ENCODE measurements at places on chromosomes 11 and 22.

DNA sequence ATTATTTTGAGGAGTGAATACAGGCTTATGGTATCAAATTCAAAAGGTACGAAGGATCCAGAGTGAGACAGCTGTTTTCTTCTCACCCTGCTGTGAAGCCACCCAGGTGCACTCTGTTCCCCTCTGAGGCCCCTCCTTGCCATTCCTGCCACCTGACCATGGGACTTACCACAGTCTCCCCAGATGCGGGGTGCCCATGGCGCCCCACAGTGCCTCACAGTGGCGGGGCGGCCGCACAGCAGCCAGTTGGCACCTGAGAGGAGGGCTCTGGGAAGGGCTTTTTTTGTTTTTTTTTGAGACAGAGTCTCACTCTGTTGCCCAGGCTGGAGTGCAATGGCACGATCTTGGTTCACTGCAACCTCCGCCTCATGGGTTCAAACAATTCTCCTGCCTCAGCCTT is 151.7 kb downstream of the CEP164 start:
- no peak for DNase-seq

DNA sequence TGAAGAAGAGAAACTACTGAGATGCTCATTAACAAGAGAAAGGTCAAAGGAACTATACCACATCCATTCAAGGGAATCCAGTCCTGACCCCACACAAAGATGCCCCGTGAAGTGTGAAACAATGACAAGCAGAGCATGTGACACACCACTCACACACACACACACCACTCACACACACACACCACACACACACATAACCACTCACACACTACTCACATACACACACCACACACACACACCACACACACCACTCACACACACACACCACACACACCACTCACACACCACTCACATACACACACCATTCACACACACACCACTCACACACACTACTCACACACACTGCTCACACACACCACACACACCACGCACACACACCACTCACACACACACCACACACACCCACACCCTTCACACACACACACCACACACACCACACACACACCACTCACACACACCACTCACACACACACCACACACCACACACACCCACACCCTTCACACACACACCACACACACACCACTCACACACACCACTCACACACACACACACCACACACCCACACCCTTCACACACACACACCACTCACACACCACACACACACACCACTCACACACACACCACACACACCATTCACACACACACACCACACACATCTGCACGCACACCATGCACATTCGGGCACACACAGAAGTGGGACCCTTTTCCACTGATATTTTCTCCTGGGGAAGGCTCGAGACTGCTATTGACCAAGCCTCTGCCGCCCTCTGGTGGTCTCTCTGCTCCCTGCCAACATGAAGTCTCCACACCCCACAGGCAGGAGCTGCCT is 32.0 kb upstream of the COMT start:
- DNase-seq = peak; percentile 68

- DNase-seq = peak; percentile 36
Measured at GRCh38 chr11:33735271-33736147, 714 bp downstream of the CD59 start.

- DNase-seq = peak; percentile 86
Measured at GRCh38 chr11:96012086-96012824, 88.3 kb upstream of the MTMR2 start.

DNA sequence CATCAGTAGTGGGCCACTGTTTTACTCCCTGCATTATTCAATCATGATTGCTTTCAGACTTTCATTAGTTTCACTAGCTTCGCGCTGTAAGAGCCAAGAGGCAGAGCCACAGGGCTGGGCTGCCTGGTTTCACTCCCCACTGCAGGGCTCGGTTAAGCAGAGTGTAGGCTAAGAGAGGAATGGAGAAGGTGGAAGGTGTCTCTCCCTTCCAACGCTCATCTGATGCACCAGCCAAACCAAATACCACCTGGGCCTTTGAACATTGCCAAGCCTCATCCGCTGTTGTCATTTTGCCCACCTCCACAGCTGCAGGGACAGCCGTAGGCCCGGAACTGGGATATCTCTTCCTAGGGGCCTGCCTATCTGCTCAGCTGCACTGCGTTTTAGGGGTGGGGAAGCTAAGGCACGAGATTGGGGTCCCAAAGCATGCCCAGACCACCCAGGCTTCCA is 480 bp upstream of the SMARCB1 start:
- DNase-seq = no peak

DNA sequence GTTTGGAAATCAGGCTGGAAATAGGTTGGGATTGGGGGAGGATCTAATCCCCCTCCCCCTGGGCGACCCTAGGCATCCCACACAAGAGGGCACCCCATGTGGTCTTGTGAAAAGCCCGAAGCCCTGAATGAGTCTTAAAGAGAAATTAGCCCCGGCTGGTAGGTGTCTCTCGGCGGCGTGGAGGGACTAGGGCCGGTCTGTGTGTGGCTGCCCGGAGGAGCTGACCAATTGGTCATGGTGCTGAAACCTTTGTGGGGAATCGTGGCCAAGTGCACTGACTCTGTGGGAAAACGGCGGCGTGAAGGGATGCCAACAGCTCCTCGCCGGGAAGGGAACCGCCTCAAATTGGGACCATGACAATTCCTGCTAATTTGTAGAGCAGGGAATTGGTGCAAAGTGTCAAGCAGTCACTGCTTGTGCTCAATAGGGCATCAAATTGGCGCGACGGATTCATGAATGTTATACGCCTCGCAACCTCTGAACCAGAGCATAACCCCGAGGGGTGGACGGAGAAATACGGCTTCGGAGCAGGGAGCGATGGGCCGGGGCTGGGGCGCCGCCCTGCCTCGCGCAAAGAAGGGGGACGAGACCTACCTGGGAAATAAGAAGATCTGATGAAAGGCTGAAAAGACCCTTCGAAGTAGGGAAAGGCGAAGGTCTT is 1.5 kb downstream of the DBX1 start:
- DNase-seq = peak; percentile 55

DNA sequence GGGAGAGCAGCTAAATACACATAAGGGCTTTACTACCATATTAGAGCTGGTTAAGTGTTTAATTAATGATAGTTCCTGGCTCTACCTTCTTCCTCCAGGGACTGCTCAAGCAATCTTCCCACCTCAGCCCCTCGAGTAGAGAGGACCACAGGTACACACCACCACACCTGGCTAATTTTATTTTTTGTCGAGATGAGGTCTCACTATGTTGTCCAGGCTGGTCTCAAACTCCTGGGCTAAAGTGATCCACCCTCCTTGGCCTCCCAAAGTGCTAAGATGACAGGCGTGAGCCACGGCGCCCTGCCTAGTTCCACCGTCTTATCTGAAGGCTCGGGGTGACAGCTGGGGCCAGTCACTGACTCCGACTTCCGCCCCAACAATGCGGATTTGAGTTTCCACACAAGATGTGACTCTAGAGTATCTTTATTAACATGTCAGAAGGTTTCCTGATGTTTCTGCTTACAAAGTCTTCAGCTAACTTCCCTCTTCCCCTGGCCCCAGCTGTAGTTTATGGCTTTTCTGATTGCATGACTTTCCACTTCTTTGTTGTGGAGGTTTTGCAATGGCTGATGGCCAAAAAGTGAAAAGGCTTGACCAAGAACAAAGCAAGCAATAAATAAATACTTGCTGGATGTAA is 16.8 kb downstream of the TPST2 start:
- DNase-seq = no peak

- DNase-seq = no peak
Measured at GRCh38 chr11:69434471-69434931, 47.0 kb upstream of the LINC01488 start.

- peak; percentile 58 for DNase-seq
Measured at GRCh38 chr11:58576887-58577471, 1.3 kb upstream of the LPXN start.

DNA sequence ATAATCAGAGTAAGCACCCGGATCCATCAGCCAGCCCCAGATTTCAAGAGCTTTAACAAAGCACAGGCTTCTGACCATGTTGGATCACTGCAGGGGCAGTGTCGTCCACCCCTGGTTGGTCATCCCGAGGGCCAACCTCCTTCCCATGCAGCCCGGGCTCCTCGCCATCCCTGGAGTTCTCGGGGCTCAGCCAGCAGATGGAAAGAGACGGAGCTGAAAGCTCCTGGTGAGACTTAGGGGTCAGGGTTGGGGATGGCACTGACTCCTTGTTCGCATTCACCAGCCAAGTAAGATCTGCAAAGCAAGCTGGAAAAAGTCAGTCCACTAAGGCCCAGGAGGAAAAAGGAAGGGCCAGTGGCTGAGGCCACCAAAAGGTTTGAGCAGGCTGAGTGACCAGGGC is 888.9 kb downstream of the BRD1 start:
- DNase-seq = no peak

- no peak for DNase-seq
Measured at GRCh38 chr11:35786188-35786587, 123.6 kb downstream of the TRIM44 start.

DNA sequence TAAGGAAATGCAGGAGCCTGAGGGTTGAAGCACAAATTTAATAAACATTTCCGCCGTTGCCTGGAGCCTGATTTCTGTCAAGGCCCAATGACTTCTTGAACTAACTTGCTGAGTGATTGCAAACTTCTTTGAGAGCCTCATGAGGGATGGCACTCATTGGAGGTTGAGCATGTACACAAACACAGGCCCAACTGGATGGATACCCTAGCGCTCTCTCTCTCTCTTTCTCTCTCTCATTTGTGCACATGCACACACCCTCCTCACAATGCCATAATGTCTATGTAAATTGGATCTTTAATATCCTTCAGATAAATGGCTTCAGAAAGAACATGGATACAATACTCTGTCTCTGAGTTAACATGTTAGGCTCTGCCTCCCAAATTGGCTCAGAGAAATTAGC is 597.7 kb upstream of the CADM1 start:
- DNase-seq = no peak

- DNase-seq = no peak
Measured at GRCh38 chr11:111419641-111420327, 40.7 kb upstream of the POU2AF1 start.

DNA sequence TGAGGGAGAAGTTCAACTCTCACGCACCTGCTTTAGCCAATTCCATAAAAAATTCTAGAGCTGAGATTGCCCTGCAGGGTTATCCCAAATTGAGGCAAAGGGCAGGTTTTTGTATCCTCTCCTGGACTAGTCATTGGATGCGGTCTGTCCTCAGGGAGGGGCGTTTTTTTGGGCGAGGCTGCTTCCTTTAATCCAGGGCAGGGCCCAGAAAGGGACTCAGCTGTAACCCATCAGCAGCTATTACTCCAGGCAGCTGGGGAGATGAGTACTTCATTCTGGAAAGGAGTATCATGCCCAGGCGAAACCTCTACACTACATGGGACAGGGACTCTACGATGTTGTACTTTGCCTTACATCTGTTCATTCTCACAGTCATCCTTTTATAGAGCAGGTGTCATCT is 103.3 kb downstream of the SCN3B start:
- no peak for DNase-seq

DNA sequence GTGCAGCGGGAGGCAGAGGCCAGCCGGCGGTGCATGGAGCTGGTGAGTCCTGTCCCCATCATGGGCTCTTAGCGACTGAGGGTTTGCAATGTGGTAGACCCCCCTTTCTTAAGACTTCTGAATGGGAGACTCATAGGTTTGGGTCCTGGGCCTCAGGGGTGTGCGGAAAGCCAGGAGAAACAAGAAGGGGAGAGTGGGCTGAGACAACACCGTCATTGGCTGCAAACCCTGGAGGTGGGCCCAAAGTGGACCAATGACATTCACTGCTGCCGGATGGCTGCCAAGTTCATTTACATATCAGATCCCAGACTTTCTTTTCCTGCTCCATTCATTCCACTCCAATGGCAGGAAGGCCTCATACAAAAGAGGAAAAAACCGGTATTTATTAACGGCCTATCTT is 213.3 kb downstream of the MYO18B start:
- no peak for DNase-seq

- peak; percentile 78 for DNase-seq
Measured at GRCh38 chr11:11848891-11849746, 7.3 kb downstream of the USP47 start.

DNA sequence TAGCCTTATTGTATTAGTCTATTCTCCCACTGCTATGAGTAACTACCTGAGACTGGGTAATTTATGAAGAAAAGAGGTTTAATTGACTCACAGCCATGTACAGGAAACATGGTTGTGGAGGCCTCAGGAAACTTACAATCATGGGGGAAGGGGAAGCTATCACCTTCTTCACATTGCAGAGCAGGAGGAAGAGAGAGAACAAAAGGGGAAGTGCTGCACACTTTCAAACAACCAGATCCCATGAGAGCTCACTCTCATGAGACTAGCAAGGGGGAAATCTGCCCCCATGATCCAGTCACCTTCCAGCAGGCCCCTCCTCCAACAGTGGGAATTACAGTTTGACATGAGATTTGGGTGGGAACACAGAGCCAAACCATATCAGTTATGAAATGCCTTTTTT is 179.4 kb downstream of the ARHGAP42 start:
- no peak for DNase-seq

DNA sequence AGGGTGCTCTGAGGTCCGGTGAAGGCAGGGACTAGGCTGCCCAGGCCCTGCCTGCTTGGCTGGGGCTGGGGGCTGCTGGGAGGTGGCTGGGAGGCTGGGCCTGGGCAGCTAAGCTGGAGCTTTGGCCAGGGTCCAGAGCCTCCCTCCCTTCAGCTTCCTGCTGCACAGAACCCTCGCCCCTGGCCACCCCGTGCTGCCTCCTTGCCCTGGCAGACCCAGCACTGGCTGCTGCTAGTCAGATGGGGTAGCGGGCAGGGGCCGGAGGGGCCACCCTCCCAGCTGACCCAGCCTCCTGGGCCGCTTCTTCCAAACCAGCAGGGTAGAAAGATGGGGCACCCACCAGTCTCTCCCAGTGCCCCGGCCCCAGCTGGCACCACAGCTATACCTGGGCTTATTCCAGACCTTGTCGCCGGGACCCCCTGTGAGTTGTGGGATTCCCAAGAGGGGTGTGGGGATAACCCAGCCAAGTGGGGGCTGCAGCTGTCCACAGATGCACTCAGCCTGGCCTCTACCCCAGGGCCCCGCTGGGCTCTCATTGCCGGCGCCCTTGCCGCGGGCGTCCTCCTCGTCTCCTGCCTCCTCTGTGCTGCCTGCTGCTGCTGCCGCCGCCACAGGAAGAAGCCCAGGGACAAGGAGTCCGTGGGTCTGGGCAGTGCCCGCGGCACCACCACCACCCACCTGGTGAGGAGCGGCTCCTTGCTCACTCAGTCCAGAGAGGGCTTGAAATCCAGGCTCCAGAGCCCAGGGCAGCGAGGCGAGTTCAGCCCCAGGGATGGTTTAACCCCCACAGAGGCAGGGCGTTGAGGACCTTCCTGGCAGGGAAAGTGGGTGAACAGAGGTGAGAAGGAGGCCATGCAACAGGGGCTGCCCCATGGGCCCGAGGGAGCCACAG is at the start of gene SYT8:
SYT8 (plus strand) TSS at position 212 of the 892 bp plus-strand sequence; CDS start at position 328, 116 bp downstream.
- DNase-seq = no peak

Measured in iris pigment epithelial cell (primary cell).